Large intestine (tissue), 12 donors: ENCODE measurements at places on chromosomes 12 and 14.
A peak's percentile ranks its signal among the peaks of the same experiment; 100 is the strongest.

DNA sequence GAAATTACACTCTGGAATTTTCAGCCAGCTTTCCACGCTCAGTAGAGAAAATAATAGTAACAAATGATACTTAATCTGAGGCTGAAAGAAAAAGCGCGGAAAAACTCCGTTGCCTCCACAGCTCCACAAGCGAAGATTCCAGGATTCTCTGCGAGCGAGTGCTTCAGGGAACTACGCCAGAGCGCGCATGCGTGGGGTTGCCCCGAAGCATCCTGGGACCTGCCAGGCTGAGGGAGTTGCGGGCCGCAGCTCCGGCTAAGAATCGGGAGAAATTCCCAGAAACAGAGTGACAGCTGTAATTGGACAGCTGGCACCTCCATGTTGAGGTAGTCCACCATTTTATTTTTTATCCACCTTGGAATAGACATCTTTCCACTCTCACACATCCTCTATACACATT, 12.0 kb upstream of the TTC5 start:
- no peak for DNase-seq

DNA sequence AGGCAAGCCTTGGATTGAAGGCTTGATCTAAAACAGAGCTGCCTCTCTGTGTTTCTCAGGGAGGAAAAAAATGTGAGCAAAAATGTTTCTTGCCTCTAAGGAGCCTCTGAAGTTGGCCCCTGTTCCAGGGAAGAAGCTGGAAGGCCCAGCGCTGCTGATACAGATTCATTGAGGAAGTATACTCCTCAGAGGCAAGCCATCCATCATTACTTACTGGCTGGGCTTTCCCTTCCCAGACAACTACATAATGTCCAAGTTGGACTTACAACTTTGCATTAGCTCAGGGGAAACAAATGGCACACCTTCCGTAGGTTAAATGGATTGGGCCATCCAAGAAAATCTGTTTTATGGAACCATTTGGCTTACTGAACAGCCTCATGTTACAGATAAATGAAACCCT, 263.7 kb upstream of the SEL1L start:
- no peak for DNase-seq

- DNase-seq: peak; percentile 58
Measured at GRCh38 chr14:100341301-100342031, 18.3 kb downstream of the SLC25A47 start.

GRCh38 chr12:53338017-53338416, 1.9 kb upstream of the SP7 start:
- DNase-seq: no peak

- no peak for DNase-seq
Measured at GRCh38 chr12:54975272-54975671, 9.3 kb downstream of the TESPA1 start.

DNA sequence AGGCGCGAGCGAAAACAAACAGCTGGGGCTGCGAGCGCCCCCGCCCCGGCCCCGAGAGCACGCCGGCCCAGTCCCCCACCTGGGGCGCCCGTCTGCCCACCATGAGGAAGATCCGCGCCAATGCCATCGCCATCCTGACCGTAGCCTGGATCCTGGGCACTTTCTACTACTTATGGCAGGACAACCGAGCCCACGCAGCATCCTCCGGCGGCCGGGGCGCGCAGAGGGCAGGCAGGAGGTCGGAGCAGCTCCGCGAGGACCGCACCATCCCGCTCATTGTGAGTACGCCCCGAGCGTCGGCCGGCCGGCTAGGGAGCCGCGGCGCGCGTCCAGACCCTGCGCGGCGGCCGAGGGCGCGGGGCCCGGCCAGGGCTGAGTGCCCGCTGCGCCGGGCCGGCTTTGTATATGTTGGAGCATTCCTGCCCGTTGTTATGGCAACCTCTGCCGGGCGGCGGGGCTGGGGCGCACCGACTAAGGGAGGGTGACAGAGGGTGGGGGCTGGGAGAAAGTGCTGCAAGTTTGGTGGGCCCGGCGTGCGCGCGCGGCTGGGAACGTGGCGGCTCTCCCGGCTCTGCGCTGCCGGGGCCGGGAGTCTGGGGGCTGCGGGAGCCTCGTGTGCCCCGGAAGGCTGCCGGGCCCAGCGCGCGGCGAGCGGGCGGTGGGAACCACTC, 367 bp downstream of the GALNT16 start:
- peak; percentile 70 for DNase-seq

DNA sequence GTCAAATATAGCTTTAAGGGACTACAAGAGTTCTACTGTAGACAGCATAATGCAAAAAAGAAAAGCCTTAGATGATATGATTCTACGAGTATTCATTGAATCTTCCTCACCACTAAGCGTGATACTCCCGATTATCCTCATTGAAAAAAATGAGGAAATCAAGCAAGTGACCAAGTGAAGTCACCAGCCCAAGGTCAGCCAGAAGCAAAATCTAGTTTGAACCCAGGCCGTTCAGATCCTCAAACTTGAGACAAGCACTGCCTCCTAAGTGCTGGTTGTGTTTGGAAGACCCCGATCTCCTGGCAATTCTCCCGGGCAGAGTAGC, 845 bp downstream of the GIT2 start:
- DNase-seq: no peak

DNA sequence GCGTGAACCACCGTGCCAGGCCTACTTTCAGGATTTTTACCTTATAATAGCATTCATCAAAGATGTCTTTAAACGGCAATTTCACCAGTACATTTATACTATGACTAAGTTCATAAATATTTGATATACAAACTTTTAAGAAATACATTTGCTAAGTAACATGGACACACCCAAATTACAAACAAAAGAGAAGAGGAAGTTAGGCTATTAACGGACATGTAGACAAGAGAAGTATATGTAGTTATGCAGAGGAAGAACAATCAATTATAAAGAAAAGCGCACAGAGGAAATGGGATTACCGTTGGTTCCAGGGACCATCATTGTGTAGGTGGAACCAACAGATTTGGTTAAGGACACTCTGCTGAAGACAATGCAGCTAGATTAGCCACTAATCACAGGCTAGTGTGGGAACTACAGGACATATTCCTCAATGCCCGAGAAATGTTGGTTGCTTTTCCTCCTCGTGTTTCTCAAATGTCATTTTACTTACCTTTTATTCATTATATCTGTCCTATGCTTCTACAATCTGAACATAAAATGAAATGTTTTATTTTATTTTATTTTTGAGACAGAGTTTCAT, 24.0 kb upstream of the PKP2 start:
- no peak for DNase-seq

GRCh38 chr12:67911789-67912188, 77.5 kb upstream of the IFNG-AS1 start:
- no peak for DNase-seq

DNA sequence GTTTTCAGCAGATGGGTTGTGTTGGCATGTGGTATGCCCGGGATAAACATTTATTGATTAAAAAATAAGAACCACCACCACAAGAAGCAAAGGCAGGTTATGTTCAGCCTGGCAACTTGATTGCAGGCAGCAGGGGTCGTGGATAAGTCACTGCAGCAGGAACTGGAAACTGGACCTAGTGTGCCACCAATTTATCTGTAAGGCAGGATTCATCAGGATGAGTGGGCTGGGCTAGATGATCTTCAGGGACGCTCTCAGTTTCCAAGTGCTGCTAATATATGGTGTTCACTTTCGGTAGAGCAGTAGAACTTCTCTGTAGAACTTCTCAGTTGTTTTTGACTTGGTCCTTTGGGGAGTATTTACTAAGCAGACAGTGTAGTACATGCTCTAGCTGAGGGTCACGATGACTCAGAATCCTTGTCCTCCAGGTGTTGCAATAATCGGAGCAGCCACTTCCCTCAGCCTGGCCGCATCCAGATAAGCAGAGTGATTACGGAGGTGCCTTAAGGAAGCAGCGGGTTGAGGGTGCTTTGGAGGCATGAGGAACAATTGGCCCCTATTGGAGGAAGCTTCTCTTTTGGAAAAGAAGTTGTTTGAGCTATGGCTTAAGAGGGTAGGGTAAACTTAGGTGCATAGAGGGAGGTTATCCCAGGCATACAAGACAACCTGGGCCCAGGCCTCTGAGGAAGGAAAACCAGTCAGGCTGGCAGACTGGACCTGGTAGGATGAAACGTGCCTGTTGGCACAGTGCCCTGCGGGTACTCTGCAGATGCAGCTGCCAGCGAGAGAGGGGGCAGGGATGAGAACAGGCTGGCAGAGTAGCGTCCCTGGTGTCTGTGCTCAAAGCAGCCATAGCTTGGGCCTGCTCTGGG, 104.0 kb downstream of the GPR135 start:
- peak; percentile 91 for DNase-seq

DNA sequence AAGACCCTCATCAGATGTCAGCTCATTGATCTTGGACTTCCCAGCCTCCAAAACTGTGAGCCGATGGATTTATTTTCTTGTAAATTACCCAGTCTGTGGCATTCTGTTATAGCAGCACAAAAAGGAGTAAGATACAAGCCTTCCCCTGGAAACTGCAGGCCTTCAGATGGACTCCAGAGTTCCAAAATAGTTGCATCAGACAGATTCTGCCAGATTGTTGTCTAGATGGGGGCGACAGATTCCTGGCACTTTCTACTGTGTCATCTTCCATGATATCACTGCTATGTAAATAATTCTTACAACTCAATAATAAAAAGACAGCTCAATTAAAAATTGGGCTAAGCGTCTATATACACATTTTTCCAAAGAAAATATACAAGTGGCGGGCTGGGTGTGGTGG, 17.2 kb upstream of the MARK3 start:
- no peak for DNase-seq

DNA sequence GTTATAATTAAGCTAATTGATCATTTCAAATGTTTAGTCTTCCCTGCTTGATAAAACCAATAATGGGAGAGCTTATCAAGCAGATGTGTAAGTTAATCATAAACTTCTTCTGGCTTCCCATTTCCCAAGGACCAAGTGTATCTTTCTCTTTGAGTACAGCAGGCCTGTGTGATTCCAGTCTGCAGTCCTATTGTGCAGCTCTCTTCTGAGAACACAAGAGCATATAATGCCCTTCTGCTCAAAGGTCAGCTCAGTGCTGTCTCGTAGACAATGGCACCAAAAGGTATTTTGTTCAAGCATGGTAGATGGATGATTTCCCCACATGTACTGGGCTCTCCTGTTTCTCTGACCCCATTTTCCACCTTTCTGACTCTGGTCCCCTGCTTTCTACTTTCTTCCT, 101.8 kb upstream of the DYRK2 start:
- peak; percentile 77 for DNase-seq

DNA sequence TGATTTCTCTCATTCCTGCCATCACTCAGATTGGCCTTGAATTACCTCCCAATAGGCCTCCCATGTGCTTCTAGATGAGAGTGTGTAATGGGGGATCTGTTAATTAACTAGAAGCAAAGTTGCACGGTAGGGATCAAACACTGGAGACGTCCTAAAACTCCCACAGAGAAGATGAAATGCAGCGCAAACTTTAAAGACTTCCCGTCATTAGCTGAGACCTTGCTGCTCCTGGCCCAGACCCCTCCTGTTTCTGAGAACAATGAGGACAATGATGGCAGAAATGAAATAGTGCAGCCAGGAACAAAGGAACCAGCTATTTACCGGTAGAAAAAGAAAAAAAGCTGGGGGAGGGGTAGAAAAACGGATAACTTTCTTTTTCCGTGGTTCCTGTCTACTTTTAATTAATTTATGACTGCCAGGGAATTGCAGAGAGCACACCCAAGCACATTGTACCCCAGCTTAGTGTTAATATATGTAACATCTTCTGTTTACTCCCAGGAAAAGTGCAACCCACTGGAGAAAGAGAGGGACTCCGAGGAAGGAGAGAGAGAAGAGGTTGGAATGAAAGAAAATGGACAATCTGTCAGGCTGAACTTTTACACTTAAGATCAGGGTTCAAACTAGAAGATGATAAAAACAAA, 280.7 kb upstream of the SOX5 start:
- DNase-seq: no peak

DNA sequence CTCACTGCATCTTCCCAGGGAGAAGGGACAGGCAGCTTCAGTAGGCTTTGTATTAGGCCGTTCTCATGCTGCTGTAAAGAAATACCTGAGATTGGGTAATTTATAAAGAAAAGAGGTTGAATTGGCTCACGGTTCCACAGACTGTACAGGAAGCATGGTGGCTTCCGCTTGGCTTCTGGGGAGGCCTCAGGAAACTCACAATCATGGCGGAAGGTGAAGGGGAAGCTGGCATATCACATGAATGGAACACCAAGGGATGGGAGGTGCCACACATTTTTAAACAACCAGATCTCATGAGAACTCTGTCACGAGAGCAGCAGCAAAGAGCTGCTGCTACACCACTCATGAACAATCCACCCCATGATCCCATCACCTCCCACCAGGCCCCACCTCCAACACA, 182.2 kb upstream of the SFSWAP start:
- no peak for DNase-seq

- no peak for DNase-seq
Measured at GRCh38 chr14:57962325-57963035, 96.6 kb upstream of the SLC35F4 start.
